Activated T-helper 1 cell treated with anti-CD3 and anti-CD28 coated beads, Interleukin-2, amount 50 U/mL, for 16 hours (primary cell): ENCODE measurements at places on chromosomes 12 and 14.

- no peak for DNase-seq
Measured at GRCh38 chr14:99753225-99754140, 39.7 kb upstream of the EML1 start.

DNA sequence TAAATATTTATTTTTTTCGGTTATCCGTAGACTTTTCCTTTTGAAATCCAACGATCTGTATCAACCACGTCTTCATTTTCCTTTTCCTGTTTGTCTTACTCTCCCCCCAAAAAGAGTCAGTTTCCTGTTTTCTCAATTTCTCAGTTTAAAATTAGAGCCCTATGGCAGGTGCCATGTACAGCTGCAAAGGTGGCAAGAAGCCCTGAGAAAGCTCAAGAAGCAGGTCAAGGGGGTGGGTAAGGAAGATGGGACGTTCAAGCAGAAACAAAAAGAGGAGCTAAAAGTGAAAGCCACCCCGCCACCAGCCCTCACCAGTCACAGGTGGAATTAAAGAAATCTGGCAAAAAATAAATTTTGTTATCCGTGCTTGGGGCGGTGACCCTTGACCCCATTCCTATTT, 26.7 kb downstream of the SLC35E3 start:
- DNase-seq: no peak

GRCh38 chr12:96044943-96045290, 9.5 kb upstream of the LTA4H start:
- no peak for DNase-seq

- DNase-seq: no peak
Measured at GRCh38 chr14:96373538-96373937, 10.2 kb downstream of the GSKIP start.

DNA sequence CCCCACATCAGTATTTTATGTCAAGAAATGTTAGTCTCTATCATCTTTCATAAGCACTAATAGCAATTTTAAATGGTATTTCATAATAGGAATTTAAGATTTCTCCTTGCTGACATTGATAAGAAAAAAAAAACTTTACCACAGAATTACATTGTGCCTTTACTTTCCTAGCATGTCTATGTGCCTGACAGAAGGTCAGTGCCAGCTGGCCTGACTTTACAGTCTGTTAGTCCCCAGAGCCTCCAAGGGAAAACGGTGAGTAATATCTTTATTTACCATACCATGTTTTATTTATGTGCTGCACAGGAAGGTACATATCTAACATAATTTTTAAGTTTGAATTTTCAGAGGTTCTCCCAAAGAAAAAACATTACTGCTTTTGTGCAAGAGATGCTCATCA, 152.0 kb upstream of the AEBP2 start:
- no peak for DNase-seq

- no peak for DNase-seq
Measured at GRCh38 chr12:104003596-104003995, 37.9 kb downstream of the TDG start.

GRCh38 chr14:65070471-65070976, 31.8 kb downstream of the MAX start:
- no peak for DNase-seq

GRCh38 chr12:56321027-56321426, 5.2 kb upstream of the CNPY2 start:
- no peak for DNase-seq

- no peak for DNase-seq
Measured at GRCh38 chr12:15227004-15227679, 5.9 kb upstream of the RERG start.

DNA sequence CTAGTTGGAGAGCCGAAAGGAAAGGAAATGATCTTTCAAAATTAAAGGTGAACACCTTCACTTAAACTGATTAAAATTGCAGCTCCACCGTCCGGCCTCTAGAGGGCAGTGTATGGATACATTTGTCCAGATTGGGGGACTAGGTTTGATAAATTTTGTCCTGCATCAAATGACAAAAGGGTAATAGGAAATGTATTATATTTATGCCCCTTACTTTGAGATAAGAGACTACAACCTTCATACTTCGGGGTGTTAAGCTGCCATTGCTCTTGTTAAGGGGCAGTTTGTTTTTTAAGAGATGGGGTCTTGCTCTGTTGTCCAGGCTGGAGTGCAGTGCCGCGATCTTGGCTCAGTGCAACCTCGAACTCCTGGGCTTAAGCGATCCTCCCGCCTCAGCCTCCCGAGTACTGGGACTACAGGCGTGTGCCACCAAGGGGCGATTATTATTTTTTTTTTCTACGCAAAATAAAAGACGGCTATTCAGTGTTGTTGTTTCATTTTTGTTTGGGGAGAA, 818 bp upstream of the SUOX start:
- DNase-seq: no peak

DNA sequence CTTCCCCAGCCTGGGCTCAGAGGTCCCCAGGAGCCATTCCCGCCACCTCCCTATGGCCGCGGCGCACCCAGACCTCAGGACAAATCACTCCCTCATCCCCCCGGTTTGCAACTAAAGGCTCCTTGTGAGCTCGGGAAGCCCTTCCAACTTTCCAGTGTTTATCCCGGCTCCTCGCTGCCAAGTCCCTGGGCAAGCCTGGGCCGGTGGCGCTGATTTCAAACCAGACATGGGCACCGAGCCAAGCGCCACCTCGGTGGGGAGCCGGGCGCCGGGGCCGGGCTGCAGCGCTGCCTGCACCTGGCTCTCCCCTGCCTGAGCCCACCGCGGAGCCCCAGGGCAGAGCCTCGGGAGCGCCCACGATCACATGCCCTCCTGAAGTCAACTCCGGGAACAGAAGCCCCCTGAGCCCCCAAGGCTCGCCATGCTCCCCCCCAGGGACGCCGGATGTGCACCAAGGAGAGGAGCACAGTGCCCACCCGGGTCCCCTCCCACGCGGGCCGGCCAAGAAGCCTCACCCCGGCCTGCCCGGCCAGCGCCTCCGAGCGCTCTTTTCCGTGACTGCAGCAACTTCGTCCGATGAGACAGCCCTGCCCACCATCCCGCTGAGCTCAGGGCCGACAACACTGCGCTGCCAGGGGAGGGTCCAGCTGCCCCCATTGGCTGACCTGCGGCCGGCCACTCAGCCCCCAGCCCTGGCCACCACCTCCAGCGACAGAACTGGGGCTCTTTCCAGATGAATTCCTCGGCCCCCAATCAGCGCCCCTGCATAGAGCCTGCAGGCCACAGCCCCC, 50.0 kb downstream of the NCOR2 start:
- DNase-seq: no peak

GRCh38 chr14:35193161-35193560, 70.8 kb downstream of the PRORP start:
- DNase-seq: no peak

DNA sequence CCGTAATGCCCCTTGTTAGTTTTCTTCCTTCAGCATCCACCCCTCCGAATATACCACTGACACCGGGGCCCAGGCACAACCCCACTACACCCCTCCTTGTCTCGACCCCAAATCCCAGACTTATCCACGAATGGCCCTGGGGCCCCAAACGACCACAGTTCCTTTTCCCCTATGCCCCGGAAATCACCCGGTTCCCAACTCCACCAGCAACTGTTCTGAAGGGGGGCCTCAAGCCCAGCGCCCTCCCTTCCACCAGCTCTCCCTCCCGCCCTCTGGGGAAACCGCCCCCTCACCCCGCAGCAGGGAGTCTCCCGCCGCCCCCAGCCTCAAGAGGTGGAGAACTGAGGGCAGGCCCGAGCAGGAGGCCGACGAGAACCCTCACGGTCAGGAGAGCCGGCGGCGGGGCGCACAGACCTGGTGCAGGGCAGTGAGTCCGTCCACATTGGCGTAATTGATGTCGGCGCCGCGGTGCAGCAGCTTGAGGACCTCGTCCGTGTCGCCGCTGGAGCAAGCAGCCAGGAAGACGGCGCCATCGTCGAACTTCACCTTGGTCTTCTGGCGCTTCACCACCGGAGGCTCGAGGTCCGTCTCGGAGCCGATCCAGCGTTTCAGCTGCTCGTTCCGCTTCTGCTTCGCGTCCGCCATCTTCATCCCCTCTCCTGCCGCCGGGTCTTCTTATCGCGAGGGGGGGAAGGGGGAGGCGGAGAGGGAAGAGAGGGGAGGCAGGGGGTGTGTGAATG, 446 bp downstream of the PPP1R12A start:
- DNase-seq: peak; percentile 29
